ENCODE measurements at places on chromosomes 4 and X.

GRCh38 chrX:23127586-23127985, 127.8 kb downstream of the DDX53 start:
- no peak for DNase-seq

- no peak for DNase-seq
Measured at GRCh38 chr4:107862658-107863057, 37.9 kb downstream of the SGMS2 start.

DNA sequence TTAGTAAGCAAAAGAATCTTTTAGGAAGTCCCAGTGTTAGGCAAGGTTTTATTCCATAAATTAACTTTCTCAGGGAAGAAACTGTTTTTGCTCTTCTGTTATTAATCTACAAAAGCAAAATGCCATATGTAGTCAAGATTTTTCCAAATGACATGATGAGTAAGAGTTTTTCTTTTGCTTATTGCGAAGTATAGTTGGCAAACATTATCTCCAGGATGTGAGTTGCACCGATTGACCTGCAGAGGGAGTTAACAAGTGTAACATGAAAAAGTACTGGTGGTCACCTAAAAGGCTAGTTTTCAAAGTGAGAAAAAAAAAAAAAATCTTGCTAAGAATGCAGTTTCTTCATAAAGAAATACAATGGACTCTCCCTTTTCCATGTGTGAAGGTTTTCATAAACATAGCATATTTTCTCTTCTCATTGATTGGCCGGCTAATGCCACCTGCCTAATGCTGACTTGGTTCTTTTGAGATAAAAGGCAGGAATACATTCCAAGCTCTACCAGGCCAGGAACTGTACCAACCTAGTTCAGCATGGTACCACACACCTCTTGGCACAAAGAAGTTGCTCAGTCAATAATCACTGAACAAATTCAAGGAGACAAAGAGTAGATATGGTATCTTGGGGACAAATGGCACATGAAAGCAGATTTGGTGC, 100.2 kb downstream of the LNX1 start:
- peak; percentile 30 for DNase-seq

GRCh38 chr4:121155893-121156292, 8.2 kb downstream of the TNIP3 start:
- DNase-seq, result no peak

GRCh38 chr4:152850377-152850776, 70.6 kb downstream of the ARFIP1 start:
- peak; percentile 20 for DNase-seq

DNA sequence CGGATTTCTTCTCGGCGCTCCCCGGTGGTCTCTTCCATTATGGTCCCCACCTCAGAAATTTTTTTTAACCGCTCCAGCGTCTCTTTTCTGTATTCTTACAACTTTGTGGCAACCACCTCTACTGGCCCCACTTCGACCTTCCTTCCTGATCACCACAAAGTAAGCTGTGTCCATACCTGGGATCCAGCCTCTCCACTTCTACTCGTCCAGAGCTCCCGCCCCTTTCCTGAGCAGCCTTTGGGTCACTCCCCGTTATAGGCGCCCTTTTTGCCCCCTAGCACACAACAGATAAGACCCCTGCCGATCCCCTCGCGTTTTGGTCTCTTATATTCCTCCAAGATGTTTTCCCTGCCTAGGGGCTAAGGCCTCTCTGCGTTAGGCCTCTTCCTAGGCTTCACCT, 557 bp downstream of the PIGG start:
- DNase-seq, result peak; percentile 17

DNA sequence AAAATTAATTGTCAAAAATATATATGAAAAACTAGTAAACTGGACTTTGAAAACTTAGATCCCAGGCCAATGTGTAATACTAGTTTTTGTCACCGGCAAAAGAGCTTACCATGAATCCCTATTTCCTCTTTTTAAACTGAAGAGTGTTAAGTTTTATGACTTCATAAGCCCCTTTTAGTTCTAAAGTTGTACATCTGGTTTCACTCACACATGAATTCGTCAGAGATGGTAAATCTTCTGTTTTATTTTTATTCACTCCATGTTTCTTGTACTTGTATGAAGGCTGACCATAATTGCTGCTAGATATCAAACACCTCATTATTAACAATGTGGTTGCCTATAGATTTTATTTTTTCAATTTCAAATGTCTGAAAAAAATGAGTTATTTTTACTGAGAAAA, 827.9 kb downstream of the PCDH7 start:
- no peak for DNase-seq

- no peak for DNase-seq
Measured at GRCh38 chr4:173527103-173527891, 2.7 kb downstream of the HAND2 start.

GRCh38 chrX:69154051-69154450, 11.2 kb downstream of the PJA1 start:
- no peak for DNase-seq

DNA sequence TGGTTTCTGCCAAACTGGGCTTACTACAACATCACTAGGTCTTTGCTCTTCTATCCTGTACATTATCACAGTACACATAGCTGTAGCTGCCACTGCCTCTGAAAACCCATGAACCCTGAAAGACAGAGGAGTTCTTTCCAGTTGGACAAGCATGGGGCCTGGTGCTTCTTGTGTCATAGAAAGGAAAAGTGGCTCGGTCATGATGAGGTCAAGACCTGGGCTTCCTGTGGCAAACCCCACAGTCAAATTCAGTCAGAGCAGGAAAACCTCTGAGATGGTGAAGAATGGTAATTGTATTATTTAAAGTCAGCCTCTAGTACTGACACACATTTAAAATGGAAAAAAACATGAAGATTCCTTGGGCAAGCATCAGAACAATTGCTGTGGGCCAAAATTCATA, 133.3 kb upstream of the PRPS2 start:
- no peak for DNase-seq

- no peak for DNase-seq
Measured at GRCh38 chr4:26451597-26451996, 38.7 kb downstream of the CCKAR start.

DNA sequence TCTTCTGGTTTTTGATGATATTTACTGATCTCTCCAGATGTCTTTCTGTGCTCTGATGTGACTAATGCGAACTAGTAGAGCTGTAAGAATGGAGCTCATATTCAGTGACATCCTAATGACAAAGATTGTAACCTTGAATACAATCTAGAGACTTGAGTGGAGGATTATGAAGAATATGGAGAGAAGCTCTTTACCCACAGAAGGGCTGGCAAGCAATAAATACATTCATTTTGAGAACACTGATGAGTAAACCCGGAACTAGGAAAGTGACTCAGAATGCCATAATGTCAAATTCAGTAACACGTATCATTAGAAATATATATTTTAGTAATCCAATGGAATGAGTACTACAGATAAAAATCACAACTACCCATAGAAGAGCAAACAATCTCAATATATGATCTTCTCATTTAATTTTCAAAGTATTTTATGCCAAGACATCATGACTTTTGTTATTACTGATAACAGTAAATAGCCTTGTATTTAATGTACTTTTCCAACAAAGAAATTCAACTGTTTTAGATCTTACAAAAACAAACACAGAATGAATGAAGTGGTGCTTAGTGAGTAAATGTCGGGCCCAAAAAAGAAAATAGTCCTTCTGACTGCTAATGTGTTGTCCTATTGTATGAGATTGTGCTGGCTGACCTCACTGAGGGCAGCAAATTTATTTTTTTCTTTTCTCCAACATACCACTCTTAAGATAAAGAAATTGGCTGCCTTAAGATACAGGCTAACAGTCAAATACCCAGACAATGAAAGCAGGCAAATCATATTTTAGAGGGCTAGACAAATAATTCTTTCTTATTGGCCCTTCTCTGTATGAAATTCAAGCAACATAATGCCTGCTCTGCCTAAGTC, 49.2 kb upstream of the HDAC8 start:
- no peak for DNase-seq

DNA sequence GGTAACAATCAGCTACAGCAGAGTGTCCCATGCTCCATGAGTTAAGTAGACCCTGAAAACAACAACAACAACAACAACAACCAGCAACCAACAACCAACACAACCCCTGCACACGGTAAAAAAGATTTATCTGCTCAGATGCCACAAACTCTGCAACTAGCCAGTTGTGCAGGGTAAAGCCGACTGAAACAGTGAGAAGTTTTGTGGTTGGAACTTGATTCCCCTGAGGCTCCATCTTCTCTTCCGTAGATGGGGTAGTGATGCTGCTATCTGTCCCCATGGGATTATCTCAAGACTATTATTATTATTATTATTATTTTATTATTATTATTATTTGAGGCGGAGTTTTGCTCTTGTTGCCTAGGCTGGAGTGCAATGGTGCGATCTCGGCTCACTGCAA, 50.6 kb upstream of the RAPGEF2 start:
- no peak for DNase-seq

DNA sequence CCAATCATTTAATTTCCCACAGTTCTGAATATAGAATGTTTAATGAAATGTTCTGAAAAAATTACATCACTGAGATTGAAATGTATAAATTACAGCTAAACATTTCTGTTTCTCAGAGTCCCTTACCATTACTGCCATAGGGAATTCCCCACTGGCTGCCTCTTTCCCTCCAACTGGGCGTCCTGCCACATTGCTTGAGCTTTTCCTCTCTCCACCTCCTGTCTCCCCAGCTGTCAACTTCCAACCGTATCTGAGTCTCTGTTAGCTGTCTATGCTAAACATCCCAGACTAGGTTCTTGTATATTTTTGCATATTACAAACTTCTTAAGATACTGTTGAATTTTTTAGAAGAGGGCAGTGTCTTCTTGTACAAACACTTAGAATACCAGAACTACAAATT, 407.3 kb upstream of the SLIT2 start:
- no peak for DNase-seq

DNA sequence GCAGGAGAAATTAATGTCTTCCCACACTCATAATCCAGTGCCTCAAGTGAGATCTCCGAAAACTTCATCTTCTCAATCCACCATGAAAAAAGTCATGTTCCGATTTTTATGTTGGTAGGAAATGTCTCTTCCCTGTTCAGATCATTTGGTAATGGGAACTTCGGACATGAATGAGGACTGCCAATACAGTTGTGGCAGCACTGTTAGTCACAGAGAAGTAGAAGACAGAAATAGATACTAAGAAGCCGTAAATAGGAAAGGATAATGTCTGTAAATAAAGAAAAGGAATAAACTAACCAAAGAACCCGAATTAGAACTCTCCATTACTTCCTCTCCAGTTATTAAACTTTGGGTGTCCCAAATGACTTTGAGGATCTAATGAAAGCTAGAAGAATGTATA, 69.6 kb downstream of the DDX60L start:
- no peak for DNase-seq

DNA sequence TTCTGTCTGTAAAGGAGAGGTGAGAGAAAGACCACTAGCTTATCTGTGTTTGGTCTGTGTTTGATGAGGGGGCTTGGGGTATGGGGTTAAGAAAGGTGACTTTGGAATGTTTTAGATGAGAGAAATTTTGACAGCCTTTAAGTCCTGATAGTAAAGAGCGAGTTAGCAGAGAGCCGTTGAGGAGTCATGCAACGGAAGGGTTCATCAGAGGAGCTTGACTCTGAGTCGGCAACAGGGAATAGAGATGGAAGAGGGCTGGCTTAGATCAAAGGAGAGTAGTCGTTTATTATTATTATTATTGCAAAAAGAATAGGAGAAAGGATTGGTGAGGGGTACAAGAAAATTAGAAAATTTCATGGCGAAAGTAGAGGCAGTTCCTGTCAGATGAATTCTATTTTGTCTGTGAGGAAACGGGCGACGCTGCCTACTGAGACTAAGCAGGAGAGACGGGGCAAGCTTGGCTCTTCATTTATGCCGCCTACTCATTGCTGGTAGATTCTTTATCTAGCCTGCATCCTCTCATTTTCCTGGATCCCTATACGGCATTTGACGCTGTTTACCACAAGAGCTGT, 473 bp upstream of the VAMP7 start:
- peak; percentile 25 for DNase-seq

GRCh38 chr4:1964443-1964842, 44.3 kb downstream of the NELFA start:
- DNase-seq, result peak; percentile 49

DNA sequence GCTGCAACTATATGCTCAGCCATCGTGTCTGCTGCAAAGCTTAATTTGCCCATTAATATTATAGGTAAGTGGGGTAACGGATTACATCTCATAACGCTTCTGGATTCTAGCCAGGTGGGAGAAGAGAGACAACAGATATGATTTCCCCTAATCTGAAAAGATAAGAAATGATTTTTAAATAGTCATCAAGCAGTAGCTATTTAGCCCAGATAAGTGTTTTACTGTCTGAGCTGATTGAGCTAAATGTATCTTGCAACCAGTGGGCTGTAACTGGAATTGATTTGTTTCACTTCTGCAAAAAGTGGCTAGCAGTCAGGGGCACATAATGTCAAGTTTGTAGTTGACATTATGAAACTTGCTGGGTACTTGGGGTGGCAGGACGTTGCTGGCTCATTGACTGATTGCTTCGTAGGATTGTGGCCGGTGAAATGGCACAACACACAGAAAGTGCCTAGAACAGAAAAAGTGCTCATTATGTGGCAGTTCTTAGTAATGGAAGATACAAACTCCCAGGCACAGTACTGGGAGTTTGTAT, 18.5 kb downstream of the LAP3 start:
- no peak for DNase-seq

DNA sequence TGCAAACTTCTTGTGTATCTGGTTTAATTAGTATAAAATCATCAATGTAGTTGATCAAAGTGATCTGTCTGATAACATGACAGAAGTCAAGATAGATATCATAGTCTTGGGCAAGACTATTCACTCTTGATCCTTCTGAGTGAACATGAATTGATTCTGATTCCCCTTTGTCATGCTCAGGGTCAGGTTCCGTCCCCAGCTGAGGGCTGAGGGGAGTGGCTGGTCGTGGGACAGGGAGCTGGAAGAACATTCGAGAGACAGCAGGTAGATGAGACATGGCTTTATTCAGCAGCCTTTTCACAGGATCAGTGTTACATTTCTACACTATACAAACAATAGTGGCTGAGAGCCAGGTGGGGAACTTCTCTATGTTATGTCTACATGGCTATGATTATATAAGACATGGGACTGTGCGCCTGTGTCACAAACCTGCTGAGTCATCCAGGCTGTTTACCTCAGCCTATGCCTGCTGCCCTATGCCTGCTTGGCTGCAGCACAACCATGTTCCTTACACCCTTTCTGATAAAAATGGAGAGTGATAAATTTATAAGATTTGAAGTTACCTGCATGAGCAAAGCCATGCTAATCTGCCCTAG, 586.9 kb upstream of the NR3C2 start:
- no peak for DNase-seq

GRCh38 chr4:4980621-4981230, 38.5 kb downstream of the CYTL1 start:
- no peak for DNase-seq

DNA sequence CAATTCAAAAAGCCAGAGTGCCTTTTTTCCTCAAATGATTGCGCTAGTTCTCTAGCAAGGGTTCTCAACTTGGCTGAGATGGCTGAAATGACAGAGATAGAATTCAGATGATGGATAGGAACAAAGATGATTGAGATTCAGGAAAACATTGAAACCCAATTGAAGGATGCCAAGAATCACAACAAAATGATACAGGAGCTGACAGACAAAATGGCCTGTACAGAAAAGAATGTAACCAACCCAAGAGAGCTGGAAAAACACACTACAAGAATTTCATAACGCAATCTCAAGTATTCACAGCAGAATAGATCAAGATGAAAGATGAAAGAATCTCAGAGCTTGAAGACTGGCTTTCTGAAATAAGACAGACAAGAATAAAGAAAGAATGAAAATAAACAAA, 51.7 kb upstream of the MMAA start:
- no peak for DNase-seq

GRCh38 chrX:105823092-105823455, 735 bp downstream of the NRK start:
- DNase-seq, result no peak

Measured in hematopoietic multipotent progenitor cell treated with erythropoietin and hydrocortisone succinate and interleukin-3 and kit ligand, for 8 days (in vitro differentiated cells).